ENCODE measurements at places on chromosomes 16 and 17.

GRCh38 chr16:21103941-21104860, 46.4 kb downstream of the DNAH3 start:
- no peak for DNase-seq

- DNase-seq = no peak
Observed at GRCh38 chr16:87762620-87763019, 3.2 kb downstream of the KLHDC4 start.

DNA sequence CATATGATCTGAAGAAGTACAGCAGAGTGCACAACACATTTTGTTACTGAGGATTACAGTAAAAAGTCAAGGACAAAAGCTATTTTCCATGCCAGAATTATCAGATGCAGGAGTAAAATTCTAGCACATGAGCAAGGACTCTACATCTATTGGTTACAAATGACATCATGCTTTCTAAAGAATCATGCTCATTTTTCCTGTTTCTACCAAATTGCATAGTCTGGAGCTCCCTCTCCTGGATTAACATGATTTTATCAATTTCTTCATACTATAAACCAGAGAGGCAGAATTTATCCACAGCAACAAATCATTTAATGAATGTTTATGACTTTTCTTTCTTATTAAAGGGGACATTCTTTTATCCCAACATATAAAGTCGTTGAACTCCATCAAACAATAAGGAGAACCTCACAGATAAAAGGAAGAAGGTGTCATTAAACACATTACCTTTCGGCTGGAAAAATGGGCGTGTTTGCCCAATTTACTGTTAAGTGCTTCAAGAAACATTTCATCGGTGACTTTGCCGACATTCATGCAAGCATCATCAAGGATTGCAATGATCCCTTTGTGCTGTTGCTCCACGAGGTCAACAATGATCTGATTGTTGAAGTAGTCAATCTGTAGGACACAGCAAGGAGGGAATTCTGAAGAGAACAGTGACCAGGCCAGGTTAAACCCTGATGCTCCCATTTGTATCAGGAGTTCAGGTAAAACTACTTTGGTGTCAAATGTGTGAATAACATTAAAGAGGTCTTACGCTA, 121.7 kb downstream of the MYO1D start:
- no peak for DNase-seq

- DNase-seq = no peak
Observed at GRCh38 chr17:74212209-74212912, 1.0 kb upstream of the TTYH2 start.

- no peak for DNase-seq
Observed at GRCh38 chr17:61579961-61580360, 11.1 kb downstream of the NACA2 start.

All from stimulated activated CD8-positive, alpha-beta memory T cell treated with anti-CD3 and anti-CD28 coated beads, Interleukin-4, amount 100 ng/mL, for 24 hours (primary cell).